ENCODE measurements at places on chromosomes 6 and 20.

DNA sequence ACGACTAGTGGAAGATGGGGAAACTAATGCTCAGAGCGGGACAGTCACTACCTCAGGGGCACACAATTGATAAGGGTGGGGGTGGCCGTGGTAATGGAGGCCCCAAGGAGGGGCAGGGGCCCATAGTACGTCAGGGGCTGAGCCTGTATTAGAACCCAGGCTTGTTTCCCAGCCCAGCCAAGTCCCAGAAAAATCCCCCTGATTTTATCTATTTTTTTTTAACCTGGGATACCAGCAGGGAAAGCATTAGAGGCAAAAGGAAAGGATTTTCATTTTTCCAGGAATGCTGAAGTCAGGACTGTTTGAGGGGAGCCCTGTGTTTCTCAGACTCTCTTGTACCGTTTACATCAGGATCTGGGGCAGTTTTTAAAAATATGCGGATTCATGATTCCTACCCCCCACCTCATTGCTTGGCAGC, 382 bp downstream of the MYH7B start:
- no peak for DNase-seq

DNA sequence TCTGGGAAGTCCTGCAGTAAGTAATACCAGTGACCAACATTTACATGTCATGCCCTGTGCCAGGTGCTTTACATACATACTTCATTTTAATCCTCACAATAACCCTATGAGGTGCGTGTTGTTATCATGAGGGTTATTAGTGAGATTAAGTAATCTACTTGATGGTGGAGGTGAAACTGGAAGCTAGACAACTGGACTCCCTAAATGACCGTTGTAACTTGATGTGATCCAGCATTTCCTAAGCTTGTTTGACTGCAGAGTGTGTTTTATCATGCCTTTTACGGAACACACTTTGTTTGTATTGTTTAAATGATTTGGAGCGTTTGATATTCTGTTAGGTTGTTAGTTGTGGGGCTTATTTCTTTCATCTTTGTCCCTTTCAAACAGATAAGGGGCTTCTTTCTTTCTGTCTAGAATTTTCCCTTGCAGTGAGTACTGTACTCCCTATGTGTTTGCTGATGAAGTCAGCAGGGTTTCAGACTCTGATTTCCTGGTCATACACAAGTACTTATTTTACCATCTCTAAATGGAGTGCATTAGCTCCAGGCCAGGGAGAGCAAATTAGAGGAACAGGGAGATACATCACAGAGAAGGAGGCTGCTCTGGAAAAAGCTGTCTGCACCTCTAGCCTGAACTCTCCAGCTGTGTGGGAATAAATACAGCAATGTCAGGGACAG, 29.7 kb downstream of the CHMP4B start:
- no peak for DNase-seq

GRCh38 chr20:38032585-38033329, 499 bp downstream of the TTI1 start:
- DNase-seq = peak; percentile 17

GRCh38 chr6:124869416-124869815, 92.8 kb upstream of the RNF217 start:
- peak; percentile 58 for DNase-seq

DNA sequence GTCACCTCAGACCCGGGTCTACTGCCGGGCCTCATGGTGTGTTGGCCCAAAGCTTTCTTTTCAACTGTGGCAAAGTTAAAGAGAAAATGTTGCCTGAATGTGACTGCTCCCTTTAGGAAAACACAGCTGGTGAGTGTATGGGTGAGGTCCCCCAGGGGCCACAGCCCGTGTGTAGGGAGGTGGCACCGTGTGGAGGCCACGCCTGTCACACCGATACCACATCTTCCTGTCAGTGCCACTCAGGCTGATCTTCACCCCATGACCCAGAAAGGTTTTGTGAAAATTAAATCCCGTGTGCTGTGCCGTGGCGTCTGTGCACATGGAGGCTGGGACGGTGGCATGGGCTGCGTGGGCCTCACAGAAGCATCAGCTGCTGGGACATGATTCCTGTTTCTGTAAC, 10.7 kb upstream of the ADRM1 start:
- no peak for DNase-seq

DNA sequence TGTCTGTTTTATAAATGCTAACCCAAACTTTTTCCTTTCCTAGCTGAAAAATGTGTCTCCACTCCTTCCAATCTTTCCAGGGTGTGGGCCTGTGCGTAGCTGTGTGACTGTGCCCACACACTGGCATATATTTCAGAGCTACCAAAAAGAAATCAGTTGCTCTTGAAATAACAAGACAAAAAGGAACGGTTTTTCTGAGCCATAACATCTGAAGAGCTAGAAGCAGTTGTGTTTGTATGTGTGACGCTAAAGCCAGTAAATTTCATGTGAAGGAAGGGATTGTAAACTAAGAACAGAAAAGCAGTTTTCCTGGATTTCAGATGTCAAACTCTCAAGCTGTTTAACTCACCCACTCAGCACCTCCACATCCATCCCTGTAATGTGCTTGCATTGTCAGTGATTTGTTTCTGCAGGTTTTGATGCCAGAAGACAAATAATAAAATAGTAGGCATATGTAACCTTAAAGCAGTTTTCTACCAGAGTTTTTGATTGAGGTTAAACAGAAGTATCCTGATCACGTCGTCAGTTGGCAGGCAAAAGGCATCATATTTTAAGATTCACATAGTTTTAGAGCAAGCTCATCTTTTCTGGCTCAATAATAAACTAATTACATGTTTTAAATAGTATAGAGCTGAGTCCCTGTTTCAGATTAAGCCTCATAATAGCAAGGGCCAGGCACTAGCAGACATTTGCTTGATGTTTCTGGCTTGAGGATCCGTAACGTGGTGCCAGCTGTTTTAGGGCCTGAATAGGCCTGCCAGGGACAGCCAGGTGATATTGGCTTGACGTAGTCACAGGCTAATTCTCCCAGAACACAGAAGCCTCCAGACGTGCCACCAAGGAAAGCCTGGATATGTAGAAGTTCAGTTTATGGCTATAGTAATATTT, 90.9 kb downstream of the FOXO3 start:
- peak; percentile 93 for DNase-seq

DNA sequence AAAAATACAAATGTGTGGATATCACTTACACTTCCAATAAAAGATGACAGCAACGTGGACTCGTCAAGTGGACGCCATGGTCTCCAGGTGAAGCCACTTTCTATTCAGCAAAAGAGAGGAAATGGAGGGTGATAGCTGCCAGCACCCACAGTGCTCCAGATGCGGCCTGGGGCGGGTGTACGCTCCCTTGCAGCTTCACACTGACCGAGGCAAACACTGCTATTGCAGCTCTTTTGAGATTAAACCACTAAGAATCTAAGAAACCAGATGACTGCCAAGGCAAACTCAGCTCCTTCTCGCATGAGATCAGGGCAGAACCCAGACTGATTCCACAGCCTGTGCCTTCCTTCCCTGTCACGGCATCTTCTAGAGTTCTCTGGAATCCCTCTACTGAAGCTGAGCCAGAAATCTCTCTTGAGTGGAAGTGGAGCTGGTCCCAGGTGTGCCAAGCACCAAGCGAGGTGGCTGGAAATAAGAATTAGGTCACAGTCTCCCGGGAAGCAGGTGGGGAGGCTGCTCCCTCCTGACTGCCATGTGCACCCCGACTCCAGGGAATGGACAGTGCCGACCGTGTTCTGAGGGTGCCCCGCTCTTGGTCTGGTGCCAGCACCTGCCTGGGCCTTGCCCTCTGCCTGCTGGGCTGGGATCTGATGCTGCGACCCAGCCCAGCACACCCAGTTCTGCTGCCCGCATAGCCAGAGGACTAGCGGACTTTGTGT, 90.1 kb upstream of the AFDN start:
- no peak for DNase-seq

GRCh38 chr6:4397307-4397706, 261.9 kb upstream of the ECI2 start:
- DNase-seq = no peak

- DNase-seq = no peak
Measured at GRCh38 chr6:16698997-16699868, 62.0 kb downstream of the ATXN1 start.

DNA sequence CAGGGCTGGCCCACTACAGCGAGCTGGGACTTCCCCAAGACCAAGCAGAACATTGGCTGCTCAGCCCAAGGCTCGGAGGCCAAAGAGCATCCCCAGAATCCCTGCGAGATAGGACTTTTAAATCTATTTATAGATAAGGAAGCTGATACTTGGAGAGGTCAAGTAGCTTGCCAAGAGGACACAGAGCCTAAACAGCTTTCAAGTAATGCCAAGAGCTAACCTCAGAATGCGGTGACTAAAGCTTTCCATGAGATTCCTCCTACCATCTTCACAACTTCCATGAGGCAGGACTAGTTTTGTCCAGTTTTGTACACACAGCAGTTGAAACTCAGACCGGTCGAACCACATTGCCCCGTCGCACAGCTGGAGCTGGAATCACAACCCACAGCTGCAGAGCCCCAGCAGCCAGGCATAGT, 168.1 kb upstream of the TOP1 start:
- DNase-seq = peak; percentile 78

DNA sequence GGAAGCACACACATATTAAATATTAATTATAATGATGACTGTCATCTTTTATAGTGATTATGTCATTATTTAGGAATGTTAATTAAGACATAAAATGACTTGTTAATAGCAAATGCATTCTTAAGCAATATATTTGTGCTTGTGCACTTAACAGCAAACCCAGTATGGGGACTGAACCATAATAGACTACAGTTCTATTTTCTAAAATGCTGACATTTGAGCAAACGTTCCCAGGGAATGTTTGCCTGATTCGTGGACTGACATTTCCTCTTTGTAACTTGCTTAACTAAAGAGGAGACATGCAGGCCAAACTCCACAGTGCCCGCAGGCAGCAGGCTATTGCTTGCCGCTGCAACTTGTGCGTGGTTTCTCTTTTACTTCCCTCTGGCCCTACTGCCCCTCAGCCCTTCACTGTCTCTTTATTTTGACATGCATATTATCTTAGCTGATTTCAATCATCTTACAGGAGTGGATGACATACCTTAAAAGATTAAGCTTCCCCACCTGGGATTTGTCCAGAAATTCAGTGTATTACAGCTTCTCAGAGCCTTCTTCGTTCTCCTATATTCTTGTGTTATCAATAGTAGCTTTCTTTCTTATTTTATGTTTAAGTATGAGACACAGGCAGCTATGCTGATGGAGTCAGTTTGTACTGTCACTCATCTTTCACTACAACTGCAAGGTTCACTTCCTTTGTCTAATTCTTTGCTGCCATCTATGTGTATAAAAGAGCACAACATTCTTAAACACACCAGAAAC, 141.5 kb downstream of the GMDS start:
- peak; percentile 48 for DNase-seq

DNA sequence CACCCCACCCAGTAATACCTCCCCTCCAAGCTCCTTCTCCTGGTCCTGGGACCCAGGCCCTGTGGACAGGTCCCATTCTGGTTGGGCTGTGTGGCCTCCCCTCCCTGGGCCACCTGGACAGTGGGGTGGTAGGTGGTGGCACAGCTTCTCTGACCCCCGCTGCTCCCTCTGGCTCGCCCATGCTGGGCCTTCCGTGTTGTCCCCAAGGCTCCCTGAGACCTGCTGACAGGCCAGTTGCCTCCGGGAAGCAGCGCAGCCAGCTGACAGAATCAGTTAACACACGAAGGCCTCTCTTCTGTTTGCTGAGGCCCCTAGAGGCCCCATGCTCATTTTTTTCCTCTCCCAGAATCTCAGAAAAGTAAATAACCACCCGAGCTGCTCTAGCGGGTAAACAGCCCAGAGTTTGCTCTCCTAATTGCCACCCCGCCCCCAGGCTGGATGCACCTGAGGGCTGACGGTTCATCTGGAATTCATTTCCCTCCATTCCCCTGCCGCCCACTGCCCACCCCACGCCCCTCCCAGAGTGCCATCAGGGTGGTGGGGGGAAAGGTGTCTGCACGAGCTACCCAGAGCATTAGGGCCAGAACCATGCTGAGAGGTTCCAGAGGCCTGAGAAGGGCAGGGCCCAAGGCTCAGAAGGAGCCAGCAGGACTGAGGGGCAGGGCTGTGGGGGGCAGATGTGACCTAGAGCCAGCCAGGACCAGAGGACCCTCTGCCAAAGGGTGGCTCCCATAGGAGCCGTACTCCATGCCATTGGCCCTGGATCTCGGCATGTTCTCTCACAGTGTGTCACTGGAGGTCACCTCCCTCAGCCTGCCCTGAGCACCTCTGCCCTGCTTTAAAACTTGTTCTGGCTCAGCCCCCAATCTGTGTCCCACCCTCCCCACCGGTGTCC, 157.5 kb downstream of the GRM4 start:
- DNase-seq = no peak

DNA sequence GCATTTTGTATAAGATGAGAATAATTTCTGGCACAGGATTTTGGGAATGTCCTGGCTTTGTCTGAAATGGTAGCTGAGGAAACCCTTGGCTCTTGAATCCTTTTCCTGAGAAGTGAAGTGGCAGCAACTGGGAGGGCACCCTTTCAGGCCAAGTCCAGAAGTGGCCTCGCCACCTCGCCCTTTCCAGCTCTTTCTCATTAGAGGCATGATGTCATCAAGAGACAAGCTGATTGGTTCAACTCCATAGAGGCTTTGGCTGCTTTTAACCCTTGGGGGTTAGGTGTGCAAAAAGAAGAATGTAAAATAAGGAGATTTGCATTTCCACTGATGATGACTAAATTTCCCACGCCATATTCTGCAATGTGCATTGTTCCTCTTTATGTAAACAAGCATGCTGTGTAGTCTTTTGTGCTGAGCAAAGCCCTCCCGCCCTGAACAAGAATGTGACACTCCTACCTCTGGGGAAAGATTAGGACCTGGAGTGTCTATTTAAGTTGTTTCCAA, 116.5 kb downstream of the TCP11 start:
- peak; percentile 37 for DNase-seq

GRCh38 chr6:140281236-140281635, 906.8 kb upstream of the CITED2 start:
- peak; percentile 33 for DNase-seq

GRCh38 chr6:159608961-159609651, 83.9 kb downstream of the SOD2 start:
- DNase-seq = peak; percentile 39

GRCh38 chr6:42313038-42313437, 95.4 kb upstream of the MRPS10 start:
- DNase-seq = peak; percentile 61

DNA sequence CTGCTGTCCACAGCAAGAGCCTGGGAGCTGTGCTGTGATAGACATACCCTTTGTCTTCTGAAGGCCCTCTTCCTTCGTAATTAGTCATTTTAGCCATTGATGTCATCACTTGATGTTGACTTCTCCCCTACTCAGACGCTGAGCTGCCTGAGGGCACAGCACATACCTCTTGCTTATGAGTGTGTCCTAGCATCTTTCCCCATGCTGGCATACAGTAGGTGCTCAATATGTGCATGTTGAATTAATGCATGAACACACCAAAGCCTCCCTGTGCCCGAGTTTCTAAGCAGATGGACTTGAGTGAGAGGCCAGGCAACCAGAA, 35.8 kb upstream of the FAM83D start:
- no peak for DNase-seq

- DNase-seq = no peak
Measured at GRCh38 chr20:62682912-62683517, 25.6 kb upstream of the NTSR1 start.
